Activated naive CD4-positive, alpha-beta T cell treated with anti-CD3 and anti-CD28 coated beads, Interleukin-2, amount 50 U/mL, for 16 hours (primary cell): ENCODE measurements at places on chromosomes 11 and 22.
A peak's percentile ranks its signal among the peaks of the same experiment; 100 is the strongest.

- no peak for DNase-seq
Measured at GRCh38 chr11:98417256-98417755, 603.4 kb upstream of the CNTN5 start.

DNA sequence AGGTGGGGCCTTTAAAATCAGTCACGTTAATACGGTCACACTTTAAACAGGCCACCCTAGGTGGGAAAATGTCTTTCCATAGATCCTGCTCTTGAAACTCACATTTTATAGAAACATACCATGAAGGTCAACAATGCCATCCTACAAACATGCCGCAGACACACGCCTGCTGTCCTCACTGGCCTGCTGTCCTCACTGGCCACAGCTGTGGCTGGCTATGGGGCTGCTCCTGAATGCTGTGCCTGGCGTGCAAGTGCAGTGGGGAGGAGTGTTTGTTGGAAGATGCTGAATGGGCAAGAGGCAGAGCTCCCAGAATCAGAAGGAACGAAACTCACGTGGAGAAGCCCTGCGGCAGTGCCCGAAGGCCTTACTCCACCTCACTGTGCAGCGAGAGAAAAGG is 106.2 kb upstream of the BID start:
- no peak for DNase-seq

GRCh38 chr11:63489879-63490278 is 1.1 kb downstream of the PLAAT5 start:
- no peak for DNase-seq

- no peak for DNase-seq
Measured at GRCh38 chr22:23579870-23580575, at the start of gene IGLL1. Gene IGLL1 (minus strand): TSS chr22:23580290. CDS start chr22:23580190, 100 bp downstream.

DNA sequence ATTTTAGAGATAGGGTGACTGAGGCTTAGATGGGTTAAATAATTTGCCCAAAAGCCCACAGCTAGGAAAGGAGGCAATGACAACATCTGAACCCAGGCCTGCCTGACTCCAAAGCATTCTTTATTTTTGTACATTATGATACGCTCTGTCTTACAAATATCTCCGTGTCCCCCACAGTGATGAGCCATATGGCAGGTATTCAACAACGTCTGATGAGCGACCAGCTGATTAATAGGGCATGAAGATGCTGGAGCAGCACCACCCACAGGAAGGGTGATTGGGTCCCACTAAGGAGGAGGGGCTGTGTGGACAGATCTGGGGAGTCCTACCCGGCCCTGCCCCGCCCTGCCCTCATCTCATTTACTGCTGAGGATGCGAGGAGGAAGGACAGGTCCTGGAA is 380.6 kb downstream of the CADM1 start:
- no peak for DNase-seq

- DNase-seq, result no peak
Measured at GRCh38 chr11:92941676-92942571, 27.5 kb upstream of the MTNR1B start.

DNA sequence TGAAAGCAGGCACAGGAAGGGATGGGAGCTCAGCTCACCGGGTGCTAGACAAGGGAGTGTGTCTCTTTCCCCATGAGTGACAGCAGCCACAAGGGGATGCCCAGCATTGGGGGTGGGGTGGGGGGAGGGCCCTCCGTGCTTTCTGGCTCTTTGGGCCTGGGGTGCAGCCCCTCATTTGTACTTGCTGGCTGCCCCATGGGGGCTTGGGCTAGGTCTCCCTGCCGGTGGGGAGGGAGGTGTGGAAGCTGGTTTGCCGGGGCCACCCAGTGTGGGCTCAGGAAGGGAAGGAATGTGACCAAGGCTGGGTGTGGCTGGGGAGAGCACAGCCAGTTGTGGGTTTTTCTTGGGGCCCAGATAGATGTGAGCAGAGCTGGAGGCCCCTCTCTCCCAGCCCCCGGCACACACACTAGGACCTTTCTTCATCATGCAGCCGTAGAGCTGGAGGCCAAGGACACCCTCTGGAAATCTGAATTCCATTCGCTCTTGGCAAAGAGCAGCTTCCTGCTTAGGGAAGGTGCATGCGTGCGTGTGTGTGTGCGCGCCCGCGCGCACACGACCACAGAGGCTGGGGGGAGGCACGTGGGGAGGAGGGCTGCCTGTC is 25.8 kb downstream of the KCNQ1OT1 start:
- no peak for DNase-seq

DNA sequence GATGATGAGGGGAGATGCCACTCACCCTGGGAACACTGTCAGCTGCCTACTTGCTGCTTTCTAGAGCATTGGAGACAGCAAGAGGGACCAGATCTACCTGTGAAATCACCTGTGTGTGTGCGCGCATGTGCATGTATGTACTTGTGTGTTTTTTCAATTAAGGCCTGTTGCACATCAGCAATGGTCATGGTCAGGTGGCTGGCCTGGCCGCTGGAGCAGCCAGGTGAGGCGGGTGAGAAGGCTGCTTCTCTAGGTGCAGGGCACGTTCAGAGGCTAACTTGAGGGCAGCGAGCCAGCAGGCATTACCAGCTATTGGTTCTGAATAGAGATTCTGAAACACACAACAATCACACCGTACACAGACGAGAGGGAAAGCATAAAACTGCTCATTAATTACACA is 65.1 kb downstream of the PARVG start:
- no peak for DNase-seq

GRCh38 chr22:46547883-46548244 is 10.4 kb upstream of the CELSR1 start:
- no peak for DNase-seq

- no peak for DNase-seq
Measured at GRCh38 chr11:111777094-111778046, 11.2 kb upstream of the PPP2R1B start.

GRCh38 chr11:65419772-65420481 is 2.7 kb upstream of the NEAT1 start:
- peak; percentile 43 for DNase-seq

DNA sequence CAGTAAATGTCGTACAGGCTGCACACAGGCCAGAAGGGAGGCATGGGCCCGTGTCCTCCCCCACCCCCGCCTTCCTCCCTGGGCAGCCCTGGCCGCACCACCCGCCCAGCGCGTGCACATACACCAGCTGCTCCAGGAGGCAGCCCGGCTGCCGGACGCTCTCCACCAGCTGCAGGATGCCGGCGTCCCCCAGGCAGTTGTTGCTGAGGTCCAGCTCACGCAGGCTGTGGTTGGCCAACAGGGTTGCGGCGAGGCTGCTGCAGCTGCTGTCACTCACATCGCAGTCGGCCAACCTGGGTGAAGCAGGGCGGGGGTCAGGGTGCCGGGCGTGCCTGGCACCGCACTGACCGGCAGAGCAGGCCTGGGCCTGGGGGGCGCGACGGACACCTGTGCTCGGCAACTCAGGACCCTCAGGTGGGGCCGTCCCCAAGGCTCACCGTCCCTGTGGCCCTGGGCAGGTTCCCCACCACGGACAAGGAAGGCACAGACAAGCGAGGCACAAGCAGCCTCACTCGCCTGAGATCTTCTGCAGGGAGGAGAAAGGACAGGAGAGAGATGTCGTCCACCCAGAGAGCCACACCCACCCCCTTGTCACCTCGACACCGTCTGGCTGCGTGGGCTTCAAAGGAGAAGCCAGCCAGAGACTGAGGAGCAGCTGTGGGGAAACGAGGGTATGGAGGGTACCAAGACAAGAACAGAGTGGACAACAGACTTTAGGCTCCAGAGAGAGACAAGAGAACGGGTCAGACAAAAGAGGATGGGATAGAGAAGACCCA is 12.1 kb downstream of the RNH1 start:
- DNase-seq, result no peak

DNA sequence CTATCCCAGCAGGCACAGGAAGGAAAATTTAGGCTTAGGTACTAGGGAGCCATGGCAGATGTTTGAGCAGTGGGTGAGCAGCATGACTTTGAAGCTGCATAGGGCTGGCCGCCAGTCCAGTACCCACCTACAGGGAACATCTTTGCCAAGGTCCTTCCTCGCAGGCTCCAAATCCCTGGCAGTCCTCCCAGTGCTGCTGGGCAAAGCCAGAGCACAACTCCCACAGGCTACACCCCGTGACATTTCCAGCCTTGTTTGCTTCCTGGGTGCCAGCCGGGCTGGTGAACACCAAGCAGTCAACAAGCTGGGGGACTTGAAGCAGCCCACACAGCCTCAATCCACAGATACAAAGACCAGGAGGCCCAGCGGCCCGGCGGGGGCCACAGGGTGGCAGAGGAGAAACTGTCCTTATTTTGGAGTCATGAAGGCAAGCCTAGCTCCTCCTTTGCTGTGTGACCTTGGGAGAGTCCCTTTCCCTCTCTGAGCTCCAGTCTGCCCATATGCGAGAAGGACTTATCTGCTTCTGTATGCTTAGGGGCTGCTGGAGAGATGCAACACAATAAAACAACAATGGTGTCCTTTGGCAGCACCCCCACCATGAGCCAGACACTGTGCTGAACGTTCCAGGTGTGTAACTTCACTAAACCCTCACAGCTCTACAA is 28.0 kb downstream of the TPST2 start:
- DNase-seq, result no peak

DNA sequence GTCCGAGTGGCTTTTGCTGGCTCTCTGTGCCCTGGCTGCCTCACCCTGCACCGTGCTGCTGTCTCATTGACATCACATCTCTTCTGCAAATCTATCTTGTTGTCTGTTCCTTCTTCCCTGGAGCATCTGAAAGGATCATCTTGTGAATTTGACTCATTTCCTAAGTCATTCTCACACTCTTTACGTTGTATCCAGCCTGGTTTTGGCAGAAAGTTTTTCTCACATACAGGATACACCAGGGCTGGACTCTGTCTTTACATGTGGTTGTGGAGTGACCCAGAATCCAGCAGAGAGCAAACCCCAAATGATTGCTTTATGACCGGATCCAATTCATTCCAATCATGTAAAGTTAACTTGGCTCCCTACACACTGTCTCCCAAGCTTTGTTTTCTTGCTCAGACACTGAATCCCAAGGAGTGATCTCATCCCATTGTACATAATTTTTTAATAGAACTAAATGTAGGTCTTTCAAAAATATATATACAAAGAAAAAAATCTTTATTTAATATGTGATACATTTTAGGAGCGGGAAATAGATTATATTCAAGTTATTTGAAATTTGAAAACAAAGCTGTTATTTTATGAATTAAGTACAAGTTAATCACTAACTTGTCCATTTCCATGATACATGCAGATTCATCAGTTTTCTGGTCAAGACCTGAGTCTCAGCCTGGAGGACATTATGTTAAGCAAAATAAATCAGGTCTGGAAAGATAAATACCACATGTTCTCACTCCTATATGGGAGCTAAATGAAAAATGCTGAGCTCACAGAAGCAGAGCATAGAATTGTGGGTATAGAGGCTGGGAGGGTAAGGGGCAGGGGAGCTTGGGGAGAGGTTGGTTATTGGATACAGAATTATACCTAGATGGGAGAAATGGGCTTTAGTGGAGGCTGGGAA is 2.9 kb upstream of the RFPL1 start:
- no peak for DNase-seq

- no peak for DNase-seq
Measured at GRCh38 chr11:17736930-17737817, 2.6 kb downstream of the KCNC1 start.

- DNase-seq, result no peak
Measured at GRCh38 chr11:114091516-114092397, 32.2 kb downstream of the ZBTB16 start.

- peak; percentile 54 for DNase-seq
Measured at GRCh38 chr11:44861849-44862557, 88.7 kb downstream of the TP53I11 start.

DNA sequence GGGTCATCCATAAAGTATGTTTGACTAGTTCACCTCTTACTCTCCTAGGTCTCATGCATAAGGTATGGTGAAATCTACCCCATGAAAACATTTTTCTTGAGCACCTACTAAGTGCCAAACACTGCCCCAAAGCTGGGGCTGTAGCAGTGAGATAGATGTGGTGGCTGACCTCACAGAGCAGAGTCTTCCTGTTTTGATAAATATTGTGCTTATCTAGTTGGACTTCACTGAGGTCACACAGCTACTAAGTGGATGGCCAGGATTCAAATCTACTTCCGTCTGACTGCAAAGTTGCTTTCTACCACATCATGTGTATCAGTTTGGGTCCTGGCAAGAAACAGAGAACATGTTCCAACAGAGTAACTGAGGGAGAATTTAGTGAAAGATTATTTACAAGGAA is 6.4 kb upstream of the HTATIP2 start:
- DNase-seq, result no peak

DNA sequence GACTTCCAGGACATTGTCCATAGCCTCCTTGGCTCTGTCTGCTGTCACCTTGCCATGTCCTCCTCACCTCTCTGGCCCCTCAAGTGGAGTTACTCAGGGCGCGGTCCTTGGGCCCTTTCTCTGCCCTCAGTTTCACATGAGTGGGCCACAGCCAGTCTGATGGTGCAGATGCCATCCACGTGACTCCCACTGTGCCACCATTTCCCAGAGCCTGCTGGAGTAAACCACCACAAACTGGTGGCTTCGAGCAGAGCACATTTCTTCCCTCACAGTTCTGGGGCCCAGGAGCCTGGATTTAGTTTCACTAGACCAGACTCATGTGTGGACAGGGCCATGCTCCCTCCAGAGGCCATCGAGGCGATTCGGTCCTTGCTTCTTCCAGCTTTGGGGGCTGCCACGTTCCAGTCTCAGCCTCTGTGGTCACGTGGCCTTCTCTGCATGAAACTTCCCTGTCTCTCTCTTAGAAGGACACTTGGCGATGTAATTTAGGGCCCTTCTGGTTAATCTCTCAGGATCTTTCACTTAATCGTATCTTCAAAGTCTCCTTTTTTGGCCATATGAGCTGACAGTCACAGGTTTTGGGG is 14.6 kb downstream of the SMARCB1 start:
- DNase-seq, result no peak

GRCh38 chr11:65662247-65662798 is 393 bp downstream of the RELA start:
- no peak for DNase-seq

GRCh38 chr11:125512106-125512505 is 16.0 kb upstream of the FEZ1 start:
- DNase-seq, result no peak

- no peak for DNase-seq
Measured at GRCh38 chr11:123163621-123164020, 31.4 kb downstream of the CLMP start.

DNA sequence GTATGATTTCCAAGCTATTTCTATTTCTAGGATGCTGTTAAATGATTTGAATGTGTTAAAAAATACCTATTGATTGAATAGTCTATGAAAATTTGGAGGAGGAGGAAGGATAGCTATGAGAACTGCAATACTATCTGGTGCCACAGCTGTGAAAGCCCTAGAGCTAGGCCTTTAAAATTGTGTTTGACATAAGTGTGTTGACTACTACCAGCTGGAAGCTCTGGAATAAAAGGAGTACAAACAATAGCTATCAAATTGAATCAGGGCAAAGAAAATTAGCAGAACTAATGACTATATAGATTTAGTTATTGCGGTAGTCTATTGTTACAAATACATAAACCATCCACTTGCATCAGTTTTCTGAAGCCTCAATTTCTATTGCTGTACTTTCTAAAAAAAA is 124.8 kb upstream of the CNTN5 start:
- DNase-seq, result no peak
